ENCODE measurements at places on chromosomes 11 and 22.
A peak's percentile ranks its signal among the peaks of the same experiment; 100 is the strongest.

DNA sequence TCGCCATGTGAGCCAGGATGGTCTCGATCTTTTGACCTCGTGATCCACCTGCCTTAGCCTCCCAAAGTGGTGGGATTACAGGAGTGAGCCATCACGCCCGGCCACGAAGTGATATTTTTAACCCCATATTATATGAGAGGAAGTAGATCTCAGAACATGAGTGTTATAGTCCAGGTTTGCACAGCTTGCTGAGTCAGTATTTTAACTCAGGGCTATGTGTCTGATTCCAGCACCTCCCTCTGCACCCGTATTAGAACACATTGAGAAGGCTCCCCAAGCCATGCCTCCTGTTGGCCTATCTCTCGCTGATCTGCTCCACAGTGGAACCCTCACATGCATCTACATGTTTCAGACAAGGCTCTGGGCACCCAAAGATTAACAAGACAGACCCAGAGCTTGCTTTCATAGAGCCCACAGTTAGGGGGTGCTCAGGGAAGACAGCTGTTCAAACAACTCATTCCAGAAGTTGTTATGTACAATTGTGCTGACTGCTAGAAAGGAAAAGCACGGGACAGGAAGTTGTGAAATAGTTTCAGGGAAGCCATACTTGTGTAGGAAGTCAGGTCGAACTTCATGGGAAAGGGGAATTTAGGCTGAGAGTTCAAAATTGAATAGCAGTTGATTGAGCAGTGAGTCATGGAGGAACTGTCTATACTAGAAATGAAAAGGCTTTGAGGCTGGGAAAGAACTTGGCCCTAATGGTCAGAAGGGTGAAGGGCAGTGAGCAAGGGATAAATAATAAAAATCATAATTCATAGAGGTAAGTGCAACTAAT is 49.3 kb upstream of the CLPB start:
- peak; percentile 21 for DNase-seq

GRCh38 chr22:20748731-20749428 is 25.0 kb upstream of the SERPIND1 start:
- DNase-seq = no peak

DNA sequence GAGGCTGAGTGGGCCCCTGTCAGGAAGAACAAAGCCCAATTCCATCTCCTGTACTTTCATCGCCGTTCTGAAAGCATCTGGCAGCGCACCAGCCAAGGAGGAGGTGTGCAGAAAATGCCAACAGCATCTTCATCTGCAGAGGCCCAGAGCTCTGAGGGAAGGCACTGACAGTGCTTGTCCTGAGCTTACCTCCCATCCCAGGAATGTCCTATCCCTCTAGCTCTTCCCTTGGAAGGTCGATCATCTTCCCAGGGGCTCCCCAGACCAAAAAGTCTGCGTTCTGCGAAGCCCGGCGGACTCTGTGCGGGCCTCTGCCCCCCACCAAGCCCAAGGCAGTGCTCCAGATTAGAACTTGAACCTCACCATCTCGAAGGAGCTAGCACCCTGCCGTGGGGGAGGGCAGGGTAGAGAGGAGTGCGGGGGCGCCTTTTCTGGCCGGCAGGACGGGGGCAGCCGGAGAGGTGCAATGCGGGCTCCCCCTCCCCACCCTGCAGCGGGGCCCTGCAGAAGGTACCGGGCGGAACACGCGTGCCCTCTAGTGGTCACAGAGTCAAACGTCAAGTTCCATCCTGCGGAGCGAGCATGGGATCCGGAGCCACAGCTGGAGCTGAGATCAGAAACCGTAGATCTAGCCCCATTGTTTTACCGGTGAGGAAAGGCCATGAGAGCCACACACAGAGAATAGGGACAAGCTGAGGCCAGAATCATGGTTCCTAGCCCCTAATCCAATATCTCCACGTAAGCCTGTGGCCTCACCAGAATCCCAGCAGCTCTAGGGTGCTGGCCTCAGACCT is 5.0 kb downstream of the SCN2B start:
- peak; percentile 62 for DNase-seq

DNA sequence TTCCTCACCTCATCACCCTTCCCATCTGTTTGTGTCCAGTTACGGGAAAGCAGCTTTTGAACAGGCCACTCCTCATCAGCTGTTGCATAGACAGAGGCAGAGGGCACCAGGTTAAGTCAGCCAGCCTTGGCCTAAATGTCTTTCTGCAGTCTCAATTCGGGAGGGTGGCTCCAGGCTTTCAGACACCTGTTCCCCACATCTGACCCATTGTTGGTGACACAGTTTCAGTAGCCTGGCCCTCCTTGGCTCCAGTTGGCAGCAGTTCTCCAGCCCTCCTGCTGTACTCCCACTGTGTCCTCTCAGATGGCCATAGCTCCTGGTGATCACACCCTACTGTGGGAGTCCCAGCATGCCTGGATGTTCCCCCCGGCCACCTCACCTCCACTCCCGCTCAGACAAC is 70.8 kb upstream of the MYOD1 start:
- DNase-seq = no peak

DNA sequence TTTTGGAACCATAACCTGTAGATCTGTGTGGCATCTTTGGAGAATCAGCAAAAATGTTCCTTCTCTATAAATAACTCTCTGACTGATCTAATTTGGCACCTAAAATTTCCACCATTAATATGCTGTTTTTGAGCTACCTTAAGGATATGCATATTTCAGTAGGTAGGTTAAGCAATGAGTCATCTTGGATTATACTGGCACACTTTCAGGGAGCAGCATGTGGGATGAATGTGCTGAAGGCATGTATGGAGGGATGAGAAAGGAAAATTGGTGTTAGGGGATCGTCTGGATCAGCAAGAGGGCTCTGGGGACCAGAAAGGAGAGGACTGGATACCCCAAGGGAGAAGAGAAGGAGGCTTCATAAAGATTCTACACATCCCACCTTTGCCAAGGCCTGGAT is 44.6 kb upstream of the ELF5 start:
- no peak for DNase-seq

GRCh38 chr11:69498614-69499175 is 17.2 kb downstream of the LINC01488 start:
- DNase-seq = no peak

- no peak for DNase-seq
Measured at GRCh38 chr11:35349897-35350296, 69.5 kb downstream of the SLC1A2 start.

DNA sequence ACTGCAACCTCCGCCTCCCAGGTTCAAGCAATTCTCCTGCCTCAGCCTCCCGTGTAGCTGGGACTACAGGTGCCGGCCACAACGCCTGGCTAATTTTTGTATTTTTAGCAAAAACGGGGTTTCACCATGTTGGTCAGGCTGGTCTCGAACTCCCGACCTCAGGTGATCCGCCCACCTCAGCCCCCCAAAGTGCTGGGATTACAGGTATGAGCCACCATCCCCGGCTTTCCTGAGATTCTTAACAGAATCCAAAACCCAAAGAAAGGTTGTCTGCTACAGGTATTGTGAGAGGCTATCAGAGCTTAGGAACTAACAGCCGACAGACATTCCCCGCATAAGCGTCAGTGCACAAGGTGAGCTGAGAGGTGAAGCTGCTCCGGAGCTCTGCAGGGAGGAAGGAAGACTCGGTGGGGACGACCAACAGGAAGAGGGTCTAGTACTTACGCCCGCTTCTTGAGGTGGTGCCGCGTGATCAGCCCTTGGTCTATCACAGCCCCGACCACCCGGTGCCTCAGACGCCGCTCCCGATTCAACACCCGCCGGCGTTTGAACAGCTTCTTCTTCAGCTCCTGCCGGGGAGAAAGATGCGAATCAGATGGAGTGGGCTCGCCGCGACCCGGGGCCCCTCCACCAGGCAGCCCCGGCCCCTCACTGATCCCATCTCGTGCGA is 470 bp downstream of the C11orf98 start:
- DNase-seq = no peak

GRCh38 chr11:27018902-27019529 is 21.6 kb upstream of the BBOX1 start:
- no peak for DNase-seq

- DNase-seq = no peak
Measured at GRCh38 chr11:46279126-46280099, 2.0 kb downstream of the CREB3L1 start.

DNA sequence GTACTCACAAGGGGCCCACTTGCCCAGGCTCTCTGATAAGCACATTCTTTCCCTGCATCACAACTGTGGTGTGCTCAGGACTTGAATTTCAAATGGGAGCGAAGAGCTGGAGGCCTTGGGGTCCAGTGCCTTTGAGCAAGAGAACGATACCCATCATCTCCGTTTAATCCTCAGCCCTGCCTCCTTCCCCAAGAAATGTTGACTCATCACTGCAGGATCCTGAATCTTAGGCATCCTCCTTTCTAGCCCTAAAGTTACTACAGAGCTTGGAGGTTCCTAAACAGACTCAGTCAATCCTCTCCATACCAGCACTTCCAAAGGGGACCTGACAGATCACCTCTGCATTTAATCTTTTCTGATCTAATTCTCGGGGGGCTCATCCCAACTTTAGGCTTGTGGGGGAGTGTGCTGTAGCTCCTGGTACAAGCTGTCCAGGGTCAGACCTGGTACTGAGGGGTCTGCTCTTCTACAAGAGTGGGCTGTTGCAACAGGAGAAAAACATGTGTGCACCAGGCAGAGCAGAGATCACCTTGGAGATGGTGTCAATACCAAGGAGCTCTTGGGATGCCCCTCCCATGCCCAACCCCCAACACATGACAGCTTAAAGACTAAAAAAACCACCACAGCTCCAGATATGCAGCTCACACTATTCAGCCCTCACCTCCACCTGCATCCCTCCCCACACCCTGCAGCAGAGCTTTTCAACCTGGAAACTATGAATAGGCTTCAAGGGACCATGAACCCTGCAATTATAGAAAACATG is 3.9 kb upstream of the PRG2 start:
- DNase-seq = no peak
